CD8-positive, alpha-beta memory T cell (primary cell): ENCODE measurements at places on chromosomes 2 and 18. TPM values are rescaled to one million over a fixed set of nuclear protein-coding genes. Genes with fewer than 3 reads are reported as not detected.

DNA sequence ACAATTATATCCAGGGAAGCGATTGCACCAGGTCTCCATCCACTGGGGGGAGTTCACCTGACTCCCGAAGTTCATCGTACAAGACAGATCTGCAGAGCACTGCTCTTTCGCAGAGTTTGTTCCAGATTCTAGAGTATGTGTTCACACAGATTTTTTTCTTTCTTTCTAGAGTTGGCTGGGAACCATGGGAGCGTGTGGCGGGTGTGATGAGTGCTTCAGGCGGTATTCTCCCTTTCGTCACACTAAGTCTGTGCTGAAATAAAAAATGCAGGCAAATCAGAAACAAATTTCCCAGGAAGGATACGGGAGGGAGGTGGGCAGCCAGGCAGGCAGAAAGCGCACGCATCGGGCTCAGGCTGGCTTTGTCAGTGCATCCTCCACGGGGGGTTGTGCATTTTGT is 129.8 kb upstream of the SOX11 start:
- no peaks in the 10 kb centered on the region for H3K4me1 ChIP-seq
- no peaks in the 10 kb centered on the region for H3K36me3 ChIP-seq
- no peak for DNase-seq
- no peak overlapping the region for H3K27ac ChIP-seq
- no peaks in the 10 kb centered on the region for H3K27me3 ChIP-seq

DNA sequence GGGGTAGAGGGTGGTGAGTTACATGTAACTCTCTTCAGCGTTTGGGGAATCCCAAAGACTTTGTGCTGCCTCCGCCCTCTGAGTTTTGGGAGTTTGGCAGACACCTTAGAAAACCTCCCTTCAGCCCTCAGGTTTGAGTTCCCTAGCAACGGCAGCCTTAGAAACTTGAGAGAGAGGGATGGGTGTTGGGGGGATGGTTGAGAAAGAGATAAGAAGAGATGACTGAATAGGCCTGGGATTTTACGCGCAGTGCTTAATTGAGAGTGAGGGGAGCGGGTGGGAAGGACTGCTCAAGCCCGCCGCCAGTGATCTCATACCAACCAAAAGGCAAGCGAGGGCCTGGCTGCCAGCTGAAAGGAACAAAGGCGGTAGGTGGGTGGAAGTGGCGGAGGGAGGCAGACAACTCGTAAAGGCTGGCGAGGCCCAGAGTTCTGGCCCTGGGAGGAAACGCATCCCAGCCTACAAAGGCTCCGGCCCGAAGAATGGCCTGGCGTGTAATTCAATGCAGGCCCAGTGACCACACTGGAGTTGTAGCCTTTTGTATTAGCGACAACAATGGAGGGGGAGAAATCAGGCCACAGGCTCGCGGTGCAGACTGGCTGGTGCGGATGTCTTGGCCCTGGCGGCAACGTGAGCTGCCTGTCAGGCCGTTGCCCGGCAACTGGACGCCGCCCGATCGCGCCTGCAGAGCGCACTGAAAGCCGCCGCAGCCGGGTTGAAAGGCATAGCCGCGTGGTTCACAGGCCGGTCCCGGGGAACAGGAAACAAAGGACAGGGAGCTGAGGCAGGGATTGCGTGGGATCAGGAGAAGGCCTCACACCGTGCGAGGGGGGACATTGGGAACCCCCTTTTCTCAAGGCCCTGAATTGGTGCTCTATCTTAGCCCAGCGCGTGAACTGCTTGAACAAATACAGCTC is 39.9 kb upstream of the DARS1 start:
- no peaks in the 10 kb centered on the region for H3K4me1 ChIP-seq

GRCh38 chr2:111967018-111967417 is 68.6 kb downstream of the MERTK start:
- no peak overlapping the region for H3K4me3 ChIP-seq
- H3K4me1 ChIP-seq, result no peaks in the 10 kb centered on the region
- H3K27ac ChIP-seq, result no peak overlapping the region
- H3K27me3 ChIP-seq, result no peaks in the 10 kb centered on the region
- no peaks in the 10 kb centered on the region for H3K36me3 ChIP-seq

- no peaks in the 10 kb centered on the region for H3K36me3 ChIP-seq
- DNase-seq, result no peak
- H3K27ac ChIP-seq, result no peak overlapping the region
Observed at GRCh38 chr2:229350883-229351282, 79.8 kb upstream of the PID1 start.

GRCh38 chr18:38239606-38240005 is 674.0 kb upstream of the CELF4 start:
- no peaks in the 10 kb centered on the region for H3K27me3 ChIP-seq
- no peak overlapping the region for H3K4me3 ChIP-seq

DNA sequence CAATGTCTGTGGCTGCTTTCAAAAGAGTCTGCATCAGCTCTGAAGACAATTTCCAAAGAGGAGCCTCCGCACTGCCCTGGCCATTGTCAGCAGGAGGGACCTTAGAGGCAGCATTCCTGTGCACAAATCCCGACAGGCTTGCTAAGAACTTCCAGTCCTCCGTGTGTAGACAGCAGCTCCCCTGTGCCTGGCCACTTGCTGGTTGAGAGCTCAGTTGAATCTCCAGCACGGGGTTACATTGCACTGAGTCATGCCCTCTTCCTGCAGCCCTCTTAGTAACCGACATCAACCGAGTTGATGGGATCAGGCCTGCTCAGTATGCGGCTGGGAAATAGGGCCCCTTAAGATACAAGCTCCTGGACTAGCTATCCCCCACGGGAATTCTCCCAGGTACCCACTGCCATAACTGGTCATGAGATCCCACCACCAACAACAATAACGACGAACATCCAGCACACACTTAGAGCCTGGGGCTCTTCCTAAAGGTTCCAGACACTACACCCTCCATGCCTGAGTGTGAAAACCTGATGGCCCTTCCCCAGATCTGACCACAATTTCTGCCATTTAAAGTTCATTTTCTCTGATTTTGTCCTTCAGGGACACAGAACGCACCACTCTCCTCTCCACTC is 12.0 kb downstream of the ATP6V1B1 start:
- no peaks in the 10 kb centered on the region for H3K27me3 ChIP-seq
- H3K36me3 ChIP-seq, result no peaks in the 10 kb centered on the region
- no peak for DNase-seq
- H3K4me1 ChIP-seq, result peaks cover 13% of the 10 kb centered on the region
- no peak overlapping the region for H3K4me3 ChIP-seq

- H3K4me3 ChIP-seq, result no peak overlapping the region
- H3K36me3 ChIP-seq, result no peaks in the 10 kb centered on the region
- DNase-seq, result no peak
Observed at GRCh38 chr2:12397854-12398253, 318.9 kb upstream of the TRIB2 start.

GRCh38 chr2:67645280-67646138 is 248.4 kb downstream of the ETAA1 start:
- H3K4me1 ChIP-seq, result no peaks in the 10 kb centered on the region
- no peaks in the 10 kb centered on the region for H3K27me3 ChIP-seq
- H3K36me3 ChIP-seq, result no peaks in the 10 kb centered on the region
- no peak overlapping the region for H3K27ac ChIP-seq

GRCh38 chr18:59900222-59901128 is 679 bp downstream of the PMAIP1 start:
- DNase-seq, result peak; percentile 64
- peak overlapping the region; percentile 85 for H3K27ac ChIP-seq
- H3K4me3 ChIP-seq, result peak overlapping the region; percentile 72
- H3K4me1 ChIP-seq, result peaks cover 42% of the 10 kb centered on the region
- no peaks in the 10 kb centered on the region for H3K36me3 ChIP-seq

- H3K27me3 ChIP-seq, result no peaks in the 10 kb centered on the region
- H3K4me3 ChIP-seq, result no peak overlapping the region
- no peak for DNase-seq
- H3K4me1 ChIP-seq, result no peaks in the 10 kb centered on the region
Observed at GRCh38 chr2:64999754-65000153, 10.6 kb downstream of the SLC1A4 start.

GRCh38 chr18:9086624-9087023 is 15.9 kb upstream of the NDUFV2 start:
- peaks cover 43% of the 10 kb centered on the region for H3K4me1 ChIP-seq
- H3K27me3 ChIP-seq, result no peaks in the 10 kb centered on the region
- H3K27ac ChIP-seq, result no peak overlapping the region
- no peaks in the 10 kb centered on the region for H3K36me3 ChIP-seq
- no peak overlapping the region for H3K4me3 ChIP-seq

DNA sequence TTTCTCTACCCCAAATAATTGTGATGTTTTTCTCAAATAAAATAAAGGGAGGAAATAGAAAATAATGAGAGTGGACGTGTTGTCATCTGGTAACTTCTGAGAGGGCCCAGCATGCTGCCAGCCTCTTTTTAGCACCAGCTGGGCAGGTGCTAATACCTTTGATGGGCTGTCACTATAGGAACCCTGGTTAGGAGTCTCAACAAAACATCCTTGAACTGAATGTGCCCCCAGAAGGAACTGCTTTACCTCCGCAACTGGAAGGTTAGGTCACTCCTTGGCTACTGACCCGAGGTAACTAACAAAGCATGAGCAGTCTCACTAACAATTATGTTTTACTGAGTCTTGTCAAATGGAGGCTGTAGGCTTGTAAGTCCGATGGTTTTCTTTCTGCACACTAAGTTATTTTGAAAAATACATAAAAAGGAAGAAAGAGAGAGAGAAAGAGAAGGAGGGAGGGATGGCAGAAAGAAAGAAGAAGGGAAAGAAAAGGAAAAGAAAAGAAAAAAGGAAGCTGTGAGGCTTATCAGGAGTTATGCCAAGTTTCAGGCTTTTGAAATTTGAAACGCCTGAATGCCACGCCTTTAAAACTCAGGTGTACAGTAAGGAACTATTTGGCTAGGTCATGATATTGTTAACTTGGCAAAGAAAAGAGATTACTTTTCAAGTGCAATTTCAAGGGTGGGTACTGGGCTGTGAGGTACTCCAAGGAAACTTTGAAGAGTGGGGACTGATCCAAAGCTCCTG is 91.0 kb downstream of the TGIF1 start:
- H3K27me3 ChIP-seq, result no peaks in the 10 kb centered on the region
- no peak overlapping the region for H3K27ac ChIP-seq
- no peak overlapping the region for H3K4me3 ChIP-seq
- H3K4me1 ChIP-seq, result no peaks in the 10 kb centered on the region
- no peaks in the 10 kb centered on the region for H3K36me3 ChIP-seq

DNA sequence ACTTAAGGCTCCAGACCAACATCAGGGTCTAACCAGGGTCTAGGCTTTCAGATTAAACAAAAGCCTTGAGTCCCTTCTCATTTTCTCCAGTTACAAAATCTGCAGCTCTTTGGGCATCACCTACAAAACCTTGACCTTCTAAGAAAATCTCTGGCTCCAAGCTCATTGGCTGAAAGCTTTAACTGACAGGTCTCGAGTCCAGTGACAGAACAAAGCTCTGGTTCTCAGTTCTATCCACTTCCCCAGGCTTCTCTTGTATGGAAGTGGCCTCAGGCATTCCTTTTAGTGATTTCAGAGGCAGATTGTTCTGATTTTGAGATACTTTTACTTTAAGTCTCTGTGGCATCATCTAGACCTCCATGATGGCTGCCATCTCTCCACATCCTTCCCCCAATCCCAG is 11.3 kb downstream of the SIX2 start:
- H3K36me3 ChIP-seq, result no peaks in the 10 kb centered on the region
- no peaks in the 10 kb centered on the region for H3K4me1 ChIP-seq
- no peak overlapping the region for H3K27ac ChIP-seq

- no peak for DNase-seq
- H3K36me3 ChIP-seq, result no peaks in the 10 kb centered on the region
- no peak overlapping the region for H3K4me3 ChIP-seq
- no peaks in the 10 kb centered on the region for H3K4me1 ChIP-seq
- no peaks in the 10 kb centered on the region for H3K27me3 ChIP-seq
- H3K27ac ChIP-seq, result no peak overlapping the region
Observed at GRCh38 chr2:158779621-158780020, 15.5 kb upstream of the DAPL1 start.

- peaks cover 32% of the 10 kb centered on the region for H3K4me1 ChIP-seq
- H3K4me3 ChIP-seq, result no peak overlapping the region
- no peak overlapping the region for H3K27ac ChIP-seq
- no peaks in the 10 kb centered on the region for H3K36me3 ChIP-seq
Observed at GRCh38 chr2:170715932-170716777, 1.0 kb downstream of the SP5 start.

GRCh38 chr2:54773838-54774237 is 50.4 kb downstream of the EML6 start:
- no peak for DNase-seq
- H3K4me1 ChIP-seq, result no peaks in the 10 kb centered on the region
- H3K4me3 ChIP-seq, result no peak overlapping the region
- H3K27ac ChIP-seq, result no peak overlapping the region
- H3K36me3 ChIP-seq, result no peaks in the 10 kb centered on the region

DNA sequence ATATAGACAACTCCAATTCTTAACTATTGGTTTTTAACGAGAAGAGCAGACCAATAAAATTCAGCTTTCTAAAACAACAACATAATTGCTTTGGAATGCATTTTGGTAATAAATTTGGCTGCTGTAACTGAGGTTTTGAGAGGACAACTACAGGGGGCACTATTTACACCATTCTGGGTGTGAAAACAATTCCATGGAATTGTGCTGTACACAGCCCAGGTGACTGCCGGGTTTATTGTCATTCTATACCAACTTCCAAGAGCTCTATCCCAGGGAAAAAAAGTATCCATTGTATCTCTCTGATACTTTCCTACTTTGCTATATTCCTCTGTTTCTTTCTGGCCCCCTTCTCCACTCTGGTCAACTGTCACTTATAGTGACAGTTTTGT is 38.4 kb downstream of the IRS1 start:
- H3K27me3 ChIP-seq, result no peaks in the 10 kb centered on the region
- no peak overlapping the region for H3K27ac ChIP-seq
- no peaks in the 10 kb centered on the region for H3K4me1 ChIP-seq
- no peak for DNase-seq
- H3K36me3 ChIP-seq, result no peaks in the 10 kb centered on the region

GRCh38 chr2:191221666-191222065 is 23.5 kb upstream of the MYO1B start:
- no peaks in the 10 kb centered on the region for H3K27me3 ChIP-seq
- no peaks in the 10 kb centered on the region for H3K36me3 ChIP-seq
- H3K4me1 ChIP-seq, result no peaks in the 10 kb centered on the region

Gene CRACDL
- total RNA-seq, result 0.27 TPM

Gene AGXT
- total RNA-seq, result not detected

Gene MALL
- total RNA-seq, result 0.50 TPM

Gene CAVIN2
- total RNA-seq, result not detected

Gene STARD6
- total RNA-seq, result 0.46 TPM

Gene OSBPL6
- total RNA-seq, result 1.6 TPM

Gene SCN1A
- total RNA-seq, result not detected
